ENCODE measurements at places on chromosomes 2 and 18.

GRCh38 chr2:20422402-20423271 lies 24.2 kb upstream of the RHOB start:
- no peak for DNase-seq

DNA sequence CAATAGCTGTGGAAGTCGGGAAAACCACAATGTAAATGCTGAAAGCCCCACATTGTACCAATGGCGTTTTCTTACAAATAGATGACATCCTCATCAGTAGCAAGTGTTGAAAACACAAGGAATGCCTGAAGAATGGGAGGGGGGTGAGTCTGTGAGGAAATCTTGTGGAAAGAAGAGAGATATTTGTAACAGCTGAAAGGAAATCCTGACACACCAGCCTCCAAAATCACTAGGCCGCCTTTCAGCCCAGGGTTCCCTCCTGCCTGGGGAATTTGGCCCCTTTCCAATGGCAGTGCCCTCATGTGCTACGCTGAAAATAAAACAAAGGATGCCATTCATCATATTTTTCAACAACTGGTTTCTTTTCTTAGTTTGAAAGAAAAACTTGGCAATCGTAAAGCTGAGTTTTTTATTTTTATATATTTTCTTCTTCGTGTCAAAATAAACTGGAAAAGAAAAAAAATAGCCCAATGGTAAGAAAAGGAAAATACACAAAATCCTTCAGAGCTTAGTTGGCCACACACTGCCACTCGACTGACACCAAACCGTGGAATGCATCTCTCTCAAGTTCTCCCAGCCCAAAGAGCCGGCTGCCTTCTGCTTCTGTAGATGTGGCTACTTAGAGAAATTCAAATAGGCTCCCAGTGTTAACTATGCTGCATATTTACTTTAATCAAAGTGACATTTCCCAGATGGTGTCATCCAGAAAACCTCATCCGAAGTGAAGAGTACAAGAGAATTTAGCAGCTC lies 52.0 kb downstream of the FTCDNL1 start:
- DNase-seq, result no peak

GRCh38 chr18:72470391-72470790 lies 73.8 kb downstream of the CBLN2 start:
- no peak for DNase-seq

GRCh38 chr18:44689736-44690135 lies 9.0 kb downstream of the SETBP1 start:
- no peak for DNase-seq

Data from gastrocnemius medialis (tissue), 4 donors.